Caudate nucleus (tissue), 63 donors: ENCODE measurements at places on chromosomes 2 and 18.

- DNase-seq = no peak
Measured at GRCh38 chr2:24058564-24059271, 9.2 kb downstream of the FKBP1B start.

GRCh38 chr2:133377021-133377481 lies 191.2 kb downstream of the NCKAP5 start:
- DNase-seq = no peak

DNA sequence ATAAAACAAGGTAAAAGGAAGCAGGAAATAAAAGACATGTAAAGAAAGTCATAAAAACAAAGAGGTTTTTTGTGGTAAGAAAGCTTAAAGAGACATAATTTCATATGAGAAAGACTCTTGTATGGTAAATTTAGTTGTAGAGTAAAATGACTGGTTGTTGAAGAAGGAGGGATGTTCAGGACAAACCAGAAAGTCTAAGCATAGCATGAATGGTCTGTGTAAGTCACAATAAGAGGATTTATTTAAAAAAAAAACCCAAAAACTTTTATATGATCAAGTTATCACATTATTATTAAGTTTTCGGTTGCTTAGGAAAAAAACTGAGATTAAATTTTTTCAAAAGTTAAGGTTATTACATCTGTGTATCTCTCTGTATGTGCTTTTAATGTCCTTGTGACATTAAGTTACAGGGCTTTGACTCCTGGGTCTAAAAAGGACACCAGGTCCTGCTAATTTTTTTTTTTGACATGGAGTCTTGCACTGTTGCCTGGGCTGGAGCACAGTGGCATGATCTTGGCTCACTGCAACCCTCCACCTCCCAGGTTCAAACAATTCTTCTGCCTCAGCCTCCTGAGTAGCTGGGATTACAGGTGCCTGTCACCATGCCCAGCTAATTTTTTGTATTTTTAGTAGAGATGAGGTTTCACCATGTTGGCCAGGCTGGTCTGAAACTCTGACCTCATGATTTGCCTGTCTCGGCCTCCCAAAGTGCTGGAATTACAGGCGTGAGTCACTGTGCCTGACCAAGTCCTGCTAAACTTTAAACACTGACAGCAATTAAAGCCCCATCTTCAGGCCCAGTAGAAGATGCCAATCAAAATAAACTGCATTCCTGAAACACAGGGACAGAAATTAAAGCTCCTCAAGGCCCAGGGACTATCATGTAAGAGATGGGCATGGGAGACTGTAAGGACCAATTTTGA lies 14.2 kb upstream of the OXER1 start:
- no peak for DNase-seq

DNA sequence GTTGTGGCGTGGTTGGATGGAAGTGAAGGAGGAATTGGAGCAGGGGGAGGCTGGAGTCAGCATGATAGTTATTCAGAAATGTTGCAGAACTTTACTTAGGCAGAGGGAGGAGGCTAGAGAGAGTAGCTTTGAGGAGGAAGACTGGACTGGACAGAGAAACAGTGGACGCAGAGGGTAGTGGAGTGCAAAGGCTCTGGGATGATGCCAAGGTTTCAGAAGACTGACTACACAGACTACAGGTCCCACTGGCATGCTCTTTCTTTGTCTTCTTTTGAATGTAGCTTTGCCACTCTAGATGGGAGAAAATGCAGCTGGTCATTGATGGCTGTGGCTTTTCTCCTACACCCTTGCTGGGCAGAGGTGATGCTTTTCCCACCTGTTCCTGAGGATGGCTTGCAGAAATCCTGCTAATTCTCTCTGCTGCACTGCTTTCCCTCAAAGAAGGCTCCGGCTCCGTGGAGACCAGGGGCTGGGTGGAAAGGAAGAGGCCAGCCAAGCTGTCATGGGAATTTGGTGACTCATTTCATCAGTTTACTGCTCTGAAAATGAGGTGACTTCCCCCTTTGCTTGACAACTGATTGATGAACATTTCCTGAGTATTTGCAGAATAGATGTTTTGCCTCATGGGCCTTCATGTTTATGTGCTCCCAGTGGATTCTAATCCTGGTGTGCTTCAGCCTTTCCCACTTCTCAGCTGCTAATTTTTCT lies 42.4 kb downstream of the MEIS1 start:
- DNase-seq = no peak

DNA sequence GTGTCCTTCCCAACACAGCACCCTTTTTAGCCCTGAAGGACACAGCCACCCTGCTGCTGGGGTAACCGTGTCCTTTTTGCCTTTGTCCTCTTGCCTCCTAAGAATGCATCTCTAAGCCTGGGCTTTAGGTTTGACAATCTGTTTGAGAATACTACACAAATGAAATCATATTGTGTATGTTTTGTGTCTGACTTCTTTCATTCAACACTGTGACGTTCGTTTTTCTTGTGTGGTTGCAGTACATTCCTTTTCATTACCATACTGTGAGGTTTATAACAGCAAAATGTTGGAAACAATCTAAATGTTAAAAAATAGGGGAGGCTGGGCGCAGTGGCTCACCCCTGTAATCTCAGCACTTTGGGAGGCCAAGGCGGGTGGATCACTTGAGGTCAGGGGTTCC lies 11.2 kb downstream of the ASPRV1 start:
- no peak for DNase-seq
